ENCODE measurements at places on chromosomes 7 and 10.

DNA sequence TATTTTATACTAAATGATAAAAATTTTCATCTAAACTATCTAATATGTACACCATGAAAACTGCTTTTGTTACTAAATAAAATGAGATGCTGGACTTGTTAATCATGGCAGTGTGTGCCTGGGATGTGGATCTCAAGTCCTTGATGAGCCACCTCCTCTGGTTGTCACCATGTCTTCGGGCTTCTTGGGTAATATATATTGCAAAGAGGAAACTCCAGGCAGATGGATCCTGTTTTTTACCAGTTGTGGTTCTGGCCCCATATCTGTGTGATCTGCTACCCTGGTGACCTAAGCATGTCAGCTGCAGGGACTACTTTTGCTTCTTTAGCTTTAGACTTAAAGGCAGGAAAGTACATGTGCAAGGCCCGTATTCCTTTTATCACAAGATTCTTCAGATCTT, 46.2 kb downstream of the TMEM60 start:
- DNase-seq: no peak

- DNase-seq: no peak
Measured at GRCh38 chr7:91942312-91942711, 1.6 kb downstream of the AKAP9 start.

- no peak for DNase-seq
Measured at GRCh38 chr10:43863859-43864591, 215.3 kb upstream of the ZNF32 start.

DNA sequence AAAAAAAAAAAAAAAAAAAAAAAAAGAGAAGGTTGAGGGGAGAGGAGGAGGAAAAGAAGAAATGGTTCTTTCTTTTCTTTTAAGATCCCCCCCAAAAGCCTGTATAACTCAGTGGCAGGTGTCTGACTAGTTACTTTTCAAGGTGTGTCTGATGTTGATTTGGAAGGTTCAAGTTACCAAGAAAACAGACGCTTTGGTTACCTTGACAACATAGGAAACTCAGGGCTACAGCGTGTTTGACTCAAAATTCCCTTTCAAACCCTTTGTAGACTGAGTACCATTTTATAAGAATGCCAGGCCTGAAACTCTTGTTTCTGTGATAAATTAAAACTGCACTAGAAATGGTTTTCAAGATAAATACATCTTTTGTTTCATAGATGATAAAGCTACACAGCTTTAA, 286.8 kb downstream of the SKIDA1 start:
- no peak for DNase-seq

GRCh38 chr10:6320320-6321010, 117.7 kb downstream of the PFKFB3 start:
- no peak for DNase-seq

DNA sequence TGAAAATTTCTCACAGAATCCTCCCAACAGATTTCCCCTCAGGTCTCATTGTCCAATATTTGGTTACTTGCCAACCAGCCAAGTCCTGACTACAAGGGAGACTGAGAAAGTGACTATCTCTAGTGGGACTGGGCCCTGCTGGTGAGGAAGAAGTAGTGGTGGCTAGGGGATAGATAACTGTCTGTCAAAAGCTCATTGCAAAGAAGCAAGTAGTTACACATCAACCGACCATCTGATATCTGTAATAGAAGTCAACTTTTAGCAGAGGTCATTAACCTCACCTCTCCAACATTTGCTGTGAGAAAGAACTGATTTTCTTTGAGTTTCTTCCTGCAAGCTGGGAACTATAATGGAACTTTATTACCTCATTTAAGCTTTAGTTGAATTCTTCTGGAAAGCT, 15.2 kb downstream of the STAMBPL1 start:
- DNase-seq: no peak

- DNase-seq: peak; percentile 49
Measured at GRCh38 chr7:25854608-25855497, 297.1 kb upstream of the NFE2L3 start.

Measured in hematopoietic multipotent progenitor cell treated with erythropoietin and hydrocortisone succinate and interleukin-3 and kit ligand, for 15 days (in vitro differentiated cells).